ENCODE measurements at places on chromosomes 7 and 10.

- no peak for DNase-seq
Observed at GRCh38 chr7:108604307-108605077, 34.8 kb downstream of the DNAJB9 start.

GRCh38 chr10:120051671-120052070 is 159.1 kb downstream of the SEC23IP start:
- no peak for DNase-seq

- DNase-seq = no peak
Observed at GRCh38 chr10:5608608-5609220, 57.7 kb downstream of the ASB13 start.

- no peak for DNase-seq
Observed at GRCh38 chr10:21264271-21264670, 261.2 kb downstream of the SKIDA1 start.

DNA sequence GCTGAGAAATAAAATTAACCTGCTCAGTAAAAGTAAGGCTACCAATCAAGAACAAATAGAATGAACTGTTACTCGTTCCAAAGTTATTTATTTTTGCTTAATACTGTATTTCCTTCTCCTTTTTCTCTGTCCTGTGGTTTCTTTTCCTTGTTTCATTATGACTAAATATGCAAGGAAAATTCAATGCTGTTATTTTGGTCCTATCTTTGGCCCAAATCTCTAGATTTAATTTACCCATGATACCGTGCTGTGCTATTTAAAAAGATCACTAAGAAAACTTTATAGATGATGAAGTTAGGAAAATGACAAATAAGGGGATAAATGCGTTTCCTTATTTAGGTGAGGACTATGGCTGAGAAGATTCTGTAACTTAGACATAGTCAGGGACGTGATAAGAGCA is 45.3 kb upstream of the FAM133B start:
- no peak for DNase-seq

GRCh38 chr10:100624298-100624697 is 88.6 kb downstream of the HIF1AN start:
- no peak for DNase-seq

- no peak for DNase-seq
Observed at GRCh38 chr10:91366704-91367103, 43.4 kb upstream of the HECTD2 start.

- no peak for DNase-seq
Observed at GRCh38 chr10:79159141-79159651, 90.4 kb downstream of the ZMIZ1 start.

DNA sequence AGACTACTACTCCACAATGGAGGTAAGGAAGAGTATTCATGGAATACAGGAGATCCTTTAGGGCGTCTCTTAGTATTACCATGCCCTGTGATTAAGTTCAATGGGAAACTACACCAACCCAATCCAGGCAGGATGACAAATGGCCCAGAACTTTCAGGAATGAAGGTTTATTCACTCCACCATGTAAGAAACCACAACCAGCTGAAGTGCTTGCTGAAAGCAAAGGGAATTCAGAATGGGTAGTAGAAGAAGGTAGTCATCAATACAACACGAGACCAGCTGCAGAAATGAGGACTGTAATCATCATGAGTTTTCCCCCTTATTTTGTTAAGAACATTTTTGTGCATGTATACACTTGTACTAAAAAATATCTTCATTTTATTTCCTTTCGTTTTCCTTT is 76.6 kb downstream of the GPR37 start:
- DNase-seq = no peak

DNA sequence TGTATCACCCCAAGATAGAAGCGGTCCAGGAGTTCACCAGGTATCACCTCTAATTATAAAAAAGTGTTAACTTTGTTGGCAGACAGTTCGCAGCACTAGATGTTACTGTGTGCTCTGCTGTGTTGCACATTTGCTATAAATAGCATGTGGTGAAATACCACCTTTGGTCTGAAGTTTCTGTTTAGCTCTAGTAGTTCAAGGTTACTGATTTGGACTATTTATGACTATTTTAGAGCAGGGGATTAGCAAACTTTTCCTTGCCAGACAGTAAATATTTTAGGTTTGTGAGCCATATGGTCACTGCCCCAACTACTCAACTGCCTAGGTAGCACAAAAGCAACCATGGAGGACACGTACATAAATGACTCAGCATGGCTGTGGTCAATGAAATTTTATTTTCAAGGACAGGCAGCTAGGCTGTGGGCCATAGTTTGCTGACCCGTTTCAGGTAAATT is 16.5 kb downstream of the DENND10 start:
- no peak for DNase-seq

GRCh38 chr7:157841773-157842370 is 505.1 kb downstream of the DNAJB6 start:
- DNase-seq = no peak

GRCh38 chr10:113681533-113682470 is 2.1 kb downstream of the CASP7 start:
- DNase-seq = no peak

DNA sequence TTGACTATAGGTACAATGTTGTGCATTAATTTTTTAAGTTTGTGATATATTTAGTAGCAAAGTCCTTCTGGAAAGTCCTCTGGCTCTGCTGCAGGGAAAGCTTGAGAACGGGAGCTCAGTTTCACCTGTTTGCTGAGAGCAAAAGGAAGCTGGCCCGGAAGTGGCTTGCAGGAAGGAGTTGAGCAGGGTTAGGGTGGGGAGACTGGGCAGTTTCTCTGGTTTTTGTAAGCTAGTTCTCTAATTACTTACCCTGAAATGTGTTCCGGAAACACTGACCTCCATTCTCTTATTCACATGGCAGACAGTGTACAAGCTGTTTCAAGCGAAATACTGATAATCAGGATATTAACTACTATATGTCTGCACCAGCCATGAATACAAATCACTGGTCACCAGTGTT is 22.3 kb downstream of the MAP3K8 start:
- no peak for DNase-seq

DNA sequence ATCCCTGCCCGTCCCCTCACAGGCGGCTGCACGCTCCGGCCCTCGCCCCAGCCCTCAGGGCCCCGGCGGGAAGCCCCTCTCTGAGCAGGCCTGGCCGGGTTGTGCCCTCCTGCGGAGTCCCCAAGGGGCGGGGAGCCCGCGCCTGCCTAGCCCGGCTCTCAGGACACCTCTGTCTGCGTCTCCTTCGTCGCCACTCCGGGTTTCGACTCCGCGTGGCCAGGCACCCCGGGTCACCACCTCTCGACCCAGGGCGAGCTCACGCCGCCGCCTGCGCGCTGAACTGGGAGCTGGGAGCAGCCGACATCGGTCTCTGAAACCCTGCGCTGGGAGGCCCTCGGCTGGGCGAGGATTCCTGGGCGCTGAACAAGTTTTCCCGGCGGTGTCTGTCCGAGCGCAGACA is 6.2 kb upstream of the OGDHL start:
- DNase-seq = no peak

DNA sequence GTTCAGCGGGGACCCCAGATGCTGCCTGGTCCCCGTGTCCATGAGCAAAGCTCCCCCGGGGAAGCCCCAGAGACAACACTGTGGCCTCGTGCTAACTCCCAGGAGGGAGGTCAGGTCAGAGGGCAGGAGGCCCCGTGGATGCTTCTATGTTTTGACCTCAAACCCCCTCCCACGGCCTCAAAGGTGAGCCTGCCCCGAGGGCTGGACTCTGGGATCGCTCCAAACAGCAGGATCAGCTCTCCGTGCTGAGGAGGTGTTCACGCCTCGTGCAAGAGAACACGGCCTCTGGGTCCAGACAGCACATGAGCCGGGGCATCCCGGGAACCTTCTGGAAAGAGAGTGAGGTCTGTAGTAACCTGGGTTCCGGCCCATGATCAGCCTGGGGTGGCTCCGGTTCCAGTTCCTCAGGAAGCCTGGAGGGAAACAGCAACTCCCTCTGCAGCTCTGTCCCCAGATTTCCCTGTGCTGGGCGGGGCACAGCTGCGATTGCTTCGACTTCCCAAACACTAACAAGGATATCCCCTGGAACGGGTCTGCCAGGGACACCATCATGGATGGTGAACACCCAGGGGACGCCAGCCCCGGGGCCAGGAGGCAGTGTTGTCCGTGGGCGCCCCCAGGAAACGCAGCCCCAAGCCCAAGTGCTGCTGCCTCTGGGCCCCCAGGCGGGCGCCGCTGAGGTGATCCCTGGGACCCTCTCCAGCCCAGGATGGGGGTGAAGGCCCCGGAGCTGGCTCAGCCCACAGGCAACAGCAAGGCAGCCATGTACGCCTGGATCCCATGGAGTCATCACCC is 18.0 kb upstream of the INPP5A start:
- DNase-seq = no peak

- DNase-seq = no peak
Observed at GRCh38 chr10:70809011-70809611, 6.6 kb upstream of the SGPL1 start.

DNA sequence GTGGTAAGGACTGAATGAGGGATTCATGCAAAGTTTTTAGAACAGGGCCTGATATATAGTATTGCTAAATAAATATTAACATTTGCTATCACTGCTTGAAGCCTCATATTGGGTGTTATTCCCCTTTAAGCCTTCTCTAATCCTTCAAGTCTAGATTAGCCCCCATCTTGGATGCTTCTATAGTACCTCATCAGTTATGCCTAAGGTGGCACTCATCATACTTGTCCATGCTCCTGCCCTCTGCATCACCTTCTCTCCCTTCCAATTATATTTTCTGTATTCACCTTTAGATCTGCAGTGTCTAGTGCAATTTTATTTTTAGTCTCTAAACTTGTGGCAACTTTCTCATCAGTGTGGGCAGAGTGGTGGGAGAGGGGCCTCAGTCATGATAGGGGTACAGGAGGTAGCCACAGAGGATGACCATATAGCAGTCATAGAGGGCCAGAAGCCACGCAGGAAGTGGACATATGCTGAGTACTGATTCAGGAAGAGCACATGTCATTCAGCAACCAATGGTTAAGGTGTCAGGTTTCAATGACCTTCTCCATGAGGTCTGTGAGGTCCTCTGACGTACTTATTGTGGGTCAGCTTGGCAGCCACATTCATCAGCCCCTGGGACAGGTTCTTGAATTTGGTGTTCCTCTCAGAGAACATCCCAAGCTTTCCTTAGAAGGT is 2.5 kb downstream of the ENTPD1 start:
- no peak for DNase-seq

- DNase-seq = no peak
Observed at GRCh38 chr10:30178356-30178964, 119.1 kb upstream of the JCAD start.

GRCh38 chr7:105011141-105011830 is 2.7 kb upstream of the KMT2E start:
- DNase-seq = no peak

- DNase-seq = no peak
Observed at GRCh38 chr7:129680400-129680799, 68.9 kb downstream of the NRF1 start.

DNA sequence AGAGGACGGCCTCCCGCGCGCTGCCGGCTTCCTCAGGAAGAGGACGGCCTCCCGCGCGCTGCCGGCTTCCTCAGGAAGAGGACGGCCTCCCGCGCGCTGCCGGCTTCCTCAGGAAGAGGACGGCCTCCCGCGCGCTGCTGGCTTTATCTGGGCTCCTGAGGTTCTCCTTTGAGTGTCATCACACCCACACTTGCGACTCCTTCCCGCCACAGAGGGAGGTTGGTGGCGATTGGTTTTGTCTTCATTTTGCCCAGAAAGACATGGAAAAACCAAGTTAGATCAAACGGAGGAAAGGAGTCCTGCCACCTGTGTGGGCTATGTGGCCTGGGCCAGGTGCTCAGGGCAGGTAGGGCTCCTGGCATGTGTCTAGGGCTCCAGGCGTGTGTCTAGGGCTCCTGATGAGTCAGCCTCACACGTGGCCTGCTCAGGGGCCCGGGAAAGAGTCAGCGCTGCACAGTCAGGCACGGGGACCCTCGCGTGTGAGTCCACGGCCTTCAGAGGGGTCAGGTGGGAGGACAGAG is 138.0 kb downstream of the VIPR2 start:
- no peak for DNase-seq

DNA sequence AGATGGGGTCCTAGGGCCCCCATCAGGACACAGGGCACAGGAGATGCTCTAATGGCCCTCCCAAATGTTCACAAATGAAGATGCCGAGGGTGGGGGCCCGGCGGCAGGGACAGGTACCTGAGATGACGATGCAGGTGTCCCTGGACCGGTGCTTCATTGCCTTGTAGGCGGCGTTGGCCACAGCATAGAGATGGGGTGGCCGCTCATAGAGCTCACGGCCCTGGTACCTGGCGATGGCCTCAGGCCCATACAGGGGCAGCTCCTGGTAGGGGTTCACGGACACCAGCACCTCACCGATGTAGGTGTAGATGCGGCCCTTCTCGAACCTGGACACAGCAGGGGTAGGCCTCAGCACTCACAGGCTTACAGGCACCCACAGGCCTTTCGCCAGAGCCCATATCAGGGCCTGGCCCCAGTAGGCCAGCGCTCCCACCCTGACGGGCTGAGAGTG is 2.0 kb downstream of the MYO1G start:
- DNase-seq = no peak

DNA sequence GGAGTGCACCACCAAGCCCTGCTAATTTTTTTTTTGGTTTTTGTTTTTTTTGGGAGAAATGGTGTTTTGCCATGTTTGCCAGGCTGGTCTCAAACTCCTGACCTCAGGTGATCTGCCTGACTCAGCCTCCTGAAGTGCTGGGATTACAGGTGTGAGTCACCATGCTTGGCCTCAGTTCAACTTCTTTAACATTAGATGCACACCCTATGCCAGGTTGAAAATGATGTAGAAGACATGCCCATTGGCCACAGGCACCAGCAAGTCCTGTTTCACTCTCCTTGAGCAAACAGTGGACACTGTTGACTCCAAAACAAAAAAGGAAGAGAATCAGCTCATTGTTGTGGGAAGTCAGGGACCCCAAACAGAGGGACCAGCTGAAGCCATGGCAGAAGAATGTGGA is 1205.3 kb downstream of the REEP3 start:
- no peak for DNase-seq

DNA sequence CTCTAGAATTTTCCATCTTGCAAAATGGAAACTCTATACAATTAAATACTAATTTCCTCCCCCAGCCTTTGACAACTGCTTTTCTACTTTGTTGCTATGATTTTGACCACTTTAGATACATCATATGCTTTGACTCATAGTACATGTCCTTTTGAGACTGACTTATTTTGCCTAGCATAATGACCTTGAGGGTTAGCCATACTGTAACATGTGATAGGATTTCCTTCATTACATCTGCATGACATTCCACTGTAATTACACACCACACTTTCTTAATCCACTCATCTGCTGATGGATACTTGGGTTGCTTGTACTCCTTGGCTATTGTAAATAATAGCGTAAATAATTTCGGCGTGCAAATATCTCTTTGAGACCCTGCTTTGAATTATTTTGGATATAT is 127.7 kb downstream of the JAZF1 start:
- DNase-seq = no peak

GRCh38 chr7:134255814-134256213 is 60.9 kb downstream of the SLC35B4 start:
- DNase-seq = no peak

- no peak for DNase-seq
Observed at GRCh38 chr10:14586901-14587300, 187.8 kb downstream of the FAM107B start.

GRCh38 chr7:106840342-106840741 is 24.7 kb upstream of the PIK3CG start:
- no peak for DNase-seq

GRCh38 chr7:1928645-1929348 is 258.7 kb downstream of the ELFN1 start:
- DNase-seq = no peak

- DNase-seq = no peak
Observed at GRCh38 chr10:122822973-122823690, 22.5 kb downstream of the CUZD1 start.
